T-helper 17 cell (primary cell): ENCODE measurements at places on chromosomes 5 and 9.

DNA sequence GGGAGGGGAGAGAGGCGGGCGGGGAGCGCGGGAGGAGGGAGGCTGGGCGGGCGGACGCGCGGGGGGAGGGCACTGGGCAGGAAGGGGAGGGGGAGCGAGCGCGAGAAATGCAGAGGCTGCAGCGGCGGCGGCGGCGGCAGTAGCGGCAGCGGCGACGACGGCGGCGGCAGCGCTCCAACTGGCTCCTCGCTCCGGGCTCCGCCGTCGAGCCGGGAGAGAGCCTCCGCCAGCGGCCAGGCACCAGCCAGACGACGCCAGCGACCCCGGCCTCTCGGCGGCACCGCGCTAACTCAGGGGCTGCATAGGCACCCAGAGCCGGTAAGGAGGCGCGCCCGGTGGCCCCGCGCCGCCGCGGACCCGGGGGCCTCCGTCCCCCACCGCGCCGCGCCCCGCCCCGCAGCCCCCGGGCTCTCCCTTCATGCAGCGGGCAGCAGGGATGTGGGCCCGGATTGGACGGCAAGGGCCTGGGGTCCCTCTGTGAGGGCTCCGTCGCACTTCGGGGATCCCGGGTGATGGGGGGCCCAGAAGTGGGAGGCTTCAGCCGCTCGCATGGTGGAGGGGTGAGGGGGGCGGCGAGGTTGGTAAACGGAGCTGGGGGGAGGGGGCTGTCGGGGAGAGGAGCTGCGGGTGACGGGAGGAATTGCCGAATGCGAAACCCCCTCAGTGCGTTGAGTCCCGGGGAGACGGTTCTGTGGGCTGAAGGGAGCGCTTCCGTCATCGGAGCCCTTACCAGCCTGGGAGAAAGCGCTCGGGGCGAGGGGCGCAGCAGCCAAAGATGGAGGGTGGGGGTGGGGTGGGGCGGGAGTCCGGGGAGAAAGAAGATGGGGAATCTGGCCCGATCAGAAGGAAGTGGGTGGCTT lies at the start of gene BASP1:
Gene BASP1, plus strand, starts transcription at position 139 of the 860 bp plus-strand sequence. CDS start 57,586 bp downstream, outside the sequence.
- DNase-seq: no peak

DNA sequence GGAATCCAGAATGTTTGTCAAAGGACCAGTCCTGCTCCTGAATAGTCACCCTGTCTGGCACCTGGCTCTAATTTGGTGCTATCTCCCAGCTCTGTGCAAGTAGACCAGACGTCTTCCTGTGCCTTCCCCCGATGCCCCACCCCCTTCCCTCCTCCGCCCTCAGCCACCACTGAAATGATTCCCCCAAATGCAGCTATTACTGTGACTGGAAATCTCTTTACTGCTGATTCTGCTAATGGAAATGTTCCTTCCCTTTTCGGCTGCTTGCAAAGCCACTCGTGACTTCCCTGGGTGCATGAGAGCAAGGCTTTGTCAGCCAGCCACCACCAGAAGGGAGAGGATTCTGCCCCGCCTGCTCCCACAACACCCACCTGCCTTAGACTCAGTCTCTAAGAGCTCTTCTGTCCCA lies 11.4 kb downstream of the ASTN2 start:
- no peak for DNase-seq

DNA sequence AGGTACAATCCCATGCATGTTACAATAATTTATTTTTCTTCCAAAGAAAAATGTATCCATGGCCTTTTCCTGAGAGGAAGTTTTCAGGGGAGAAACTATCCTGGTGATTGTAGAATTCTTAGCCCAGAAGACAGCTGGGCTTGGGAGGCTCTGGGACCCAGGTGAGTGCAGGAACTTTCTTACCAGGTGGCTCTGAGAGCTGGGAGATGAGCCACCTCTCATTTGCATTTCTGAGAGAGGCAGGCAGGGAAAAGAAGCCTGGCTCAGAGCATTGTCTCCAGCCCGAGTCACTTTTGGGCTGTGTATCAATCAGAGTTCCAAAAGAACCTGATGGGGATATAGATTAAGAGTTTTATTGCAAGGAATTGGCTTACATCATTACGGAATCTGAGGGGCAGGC lies 52.7 kb downstream of the ALG2 start:
- no peak for DNase-seq

- no peak for DNase-seq
These were observed 113.5 kb upstream of the SLC12A2 start for GRCh38 chr5:127970081-127970480.

- DNase-seq: no peak
These were observed 81.3 kb upstream of the CTSL start for GRCh38 chr9:87644659-87645058.

DNA sequence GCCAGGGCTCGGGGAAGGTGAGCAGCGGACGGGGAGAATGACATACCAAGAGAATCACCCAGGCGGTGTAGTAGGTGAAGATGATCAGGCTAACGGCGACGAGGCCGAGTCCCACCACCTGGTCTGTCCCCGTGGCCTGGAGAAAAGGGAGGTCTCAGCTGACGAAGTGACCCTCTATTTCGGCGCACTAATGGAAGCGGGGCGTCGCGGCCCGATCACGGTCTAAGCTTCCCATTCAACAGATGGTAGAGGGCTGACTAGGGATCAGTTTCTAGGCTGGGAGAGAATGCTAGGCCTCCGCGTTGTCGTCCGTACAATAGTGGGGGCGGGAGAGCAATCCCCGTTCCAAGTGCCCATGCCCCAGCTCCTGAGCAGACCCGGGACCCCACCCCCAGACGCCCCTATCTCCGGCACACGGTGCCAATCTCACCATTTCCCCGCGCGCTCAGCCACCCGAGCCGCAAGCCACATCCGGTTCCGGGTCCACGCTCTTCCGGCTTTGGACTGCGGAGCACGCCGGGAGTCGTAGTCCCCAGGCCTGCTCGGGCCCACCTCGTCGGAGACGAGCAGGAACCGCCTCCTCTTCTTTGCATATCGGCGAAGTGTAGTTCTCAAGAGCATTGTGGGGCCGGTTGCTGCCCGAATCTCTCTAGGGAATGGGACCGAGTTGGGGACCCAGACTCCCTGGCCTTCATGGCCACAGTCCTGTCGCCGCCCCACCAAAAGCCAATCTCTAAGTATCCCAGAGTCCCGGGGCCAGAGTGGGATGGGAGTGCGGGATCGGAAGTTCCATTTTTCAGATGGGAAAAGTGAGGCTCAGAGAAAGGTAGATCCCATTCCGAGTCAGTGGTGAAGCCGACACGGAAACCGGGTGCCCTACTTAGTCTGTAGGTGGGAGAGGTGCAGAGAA lies at the start of gene DPM2:
Gene DPM2, minus strand, starts transcription at position 467 of the 910 bp plus-strand sequence. Its CDS starts 34 bp downstream, at position 433.
- peak; percentile 77 for DNase-seq

GRCh38 chr5:15521381-15522186 lies 21.6 kb downstream of the FBXL7 start:
- no peak for DNase-seq

- no peak for DNase-seq
These were observed 143.0 kb upstream of the RPS23 start for GRCh38 chr5:82421119-82421518.

DNA sequence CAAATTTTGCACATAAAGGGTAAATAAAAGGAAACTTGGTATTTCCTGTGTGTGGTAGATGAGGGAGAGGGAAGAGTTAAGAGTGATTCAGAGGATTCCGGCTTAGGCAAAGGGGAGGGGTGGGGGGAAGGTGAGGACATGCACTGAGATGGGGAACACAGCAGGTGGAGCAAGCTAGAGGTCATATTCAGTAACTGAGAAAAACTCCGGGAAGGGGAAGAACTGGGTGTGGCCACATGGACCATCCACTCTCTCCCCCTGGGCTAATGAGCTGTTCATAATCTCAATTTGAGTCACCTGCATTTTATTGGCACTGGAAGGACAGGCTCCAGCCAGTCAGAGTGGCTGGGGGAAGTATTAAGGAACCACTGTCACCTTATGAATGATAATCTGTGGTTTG lies 45.1 kb upstream of the UGCG start:
- no peak for DNase-seq

- DNase-seq: no peak
These were observed 115.5 kb upstream of the SPEF2 start for GRCh38 chr5:35502206-35502605.

- DNase-seq: no peak
These were observed 50.5 kb downstream of the PDE4D start for GRCh38 chr5:59842999-59843398.

- DNase-seq: no peak
These were observed 150.9 kb downstream of the SEMA6A start for GRCh38 chr5:116423587-116424257.

GRCh38 chr5:145939540-145940065 lies 3.2 kb downstream of the SH3RF2 start:
- no peak for DNase-seq

DNA sequence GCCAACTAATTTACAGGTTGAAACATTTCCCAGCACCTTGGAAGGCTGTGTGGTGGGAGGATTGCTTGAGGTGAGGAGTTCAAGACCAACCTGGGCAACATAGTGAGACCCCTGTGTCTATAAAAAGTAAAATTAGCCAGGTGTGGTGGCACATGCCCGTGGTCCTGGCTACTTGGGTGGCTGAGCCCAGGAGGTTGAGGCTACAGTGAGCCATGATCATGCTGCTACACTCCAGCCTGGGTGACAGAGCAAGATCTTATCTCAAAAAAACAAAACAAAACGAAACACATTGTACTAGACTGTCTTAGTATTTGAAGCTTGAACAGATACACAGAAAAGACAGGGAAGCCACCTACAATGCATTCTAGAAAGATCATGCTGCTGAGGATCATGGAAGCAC lies 2.8 kb upstream of the HSDL2 start:
- no peak for DNase-seq

DNA sequence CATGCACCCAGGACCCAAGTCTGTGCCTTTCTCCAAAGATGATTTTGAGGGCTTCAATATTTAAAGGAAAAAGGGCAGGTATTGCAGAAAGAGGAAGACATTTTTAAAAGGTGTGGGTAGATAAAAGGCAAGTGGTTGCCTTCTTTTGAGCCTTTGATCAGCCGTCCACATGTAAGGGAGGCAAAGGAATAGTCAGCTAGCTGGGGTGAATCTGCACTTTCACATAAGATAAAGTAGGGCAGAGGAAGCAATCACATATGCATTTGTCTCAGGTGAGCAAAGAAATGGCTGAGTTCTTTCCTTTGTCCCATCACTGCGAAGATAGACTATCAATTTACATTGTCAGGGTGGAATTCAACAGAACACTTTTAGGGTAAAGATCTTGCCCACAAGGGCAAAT lies 19.9 kb downstream of the MGAT1 start:
- no peak for DNase-seq

- no peak for DNase-seq
These were observed 28.8 kb upstream of the RNU6ATAC start for GRCh38 chr9:134192951-134193731.

- no peak for DNase-seq
These were observed 29.6 kb downstream of the NDUFA8 start for GRCh38 chr9:122129969-122130368.

DNA sequence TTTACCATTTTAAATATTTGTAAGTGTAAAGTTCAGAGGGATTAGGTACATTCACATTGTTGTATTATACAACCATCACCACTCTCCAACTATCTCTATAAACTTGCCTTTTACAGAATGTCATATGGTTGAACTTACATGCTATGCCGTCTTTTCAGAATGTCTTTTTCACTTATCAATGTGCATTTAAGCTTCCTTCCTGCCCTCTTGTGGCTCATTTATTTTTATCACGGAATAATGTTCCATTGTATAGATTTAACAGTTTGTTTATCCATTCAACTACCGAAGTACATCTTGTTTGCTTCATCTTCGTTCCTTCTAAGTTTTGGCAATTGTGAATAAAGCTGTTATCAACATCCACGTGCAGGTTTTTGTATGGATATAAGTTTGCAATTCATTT lies 133.3 kb upstream of the C6 start:
- no peak for DNase-seq

- no peak for DNase-seq
These were observed 119.9 kb downstream of the TMEM174 start for GRCh38 chr5:73292816-73293459.

GRCh38 chr9:79939819-79940218 lies 368.1 kb downstream of the TLE4 start:
- no peak for DNase-seq

DNA sequence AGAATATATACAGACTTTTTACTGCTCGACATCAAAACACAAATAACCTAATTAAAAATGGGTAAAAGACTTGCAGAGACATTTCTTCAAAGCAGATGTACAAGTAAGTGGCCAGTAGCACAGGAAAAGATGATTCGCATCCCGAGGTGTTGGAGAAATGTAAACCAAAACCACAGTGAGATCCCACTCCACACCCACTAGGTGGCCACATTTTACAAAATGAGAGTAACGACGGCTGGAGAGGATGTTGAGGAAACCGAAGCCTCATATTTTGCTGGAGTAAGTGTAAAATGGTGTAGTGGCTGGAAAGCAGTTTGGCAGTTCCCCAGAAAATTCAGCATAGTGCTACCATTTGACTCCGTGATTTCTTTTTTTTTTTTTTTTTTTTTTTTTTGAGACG lies 21.3 kb upstream of the GBGT1 start:
- no peak for DNase-seq

- no peak for DNase-seq
These were observed 185.6 kb downstream of the DCP2 start for GRCh38 chr5:113162208-113162607.

- DNase-seq: no peak
These were observed 105.7 kb downstream of the SPRY4 start for GRCh38 chr5:142219146-142219545.

DNA sequence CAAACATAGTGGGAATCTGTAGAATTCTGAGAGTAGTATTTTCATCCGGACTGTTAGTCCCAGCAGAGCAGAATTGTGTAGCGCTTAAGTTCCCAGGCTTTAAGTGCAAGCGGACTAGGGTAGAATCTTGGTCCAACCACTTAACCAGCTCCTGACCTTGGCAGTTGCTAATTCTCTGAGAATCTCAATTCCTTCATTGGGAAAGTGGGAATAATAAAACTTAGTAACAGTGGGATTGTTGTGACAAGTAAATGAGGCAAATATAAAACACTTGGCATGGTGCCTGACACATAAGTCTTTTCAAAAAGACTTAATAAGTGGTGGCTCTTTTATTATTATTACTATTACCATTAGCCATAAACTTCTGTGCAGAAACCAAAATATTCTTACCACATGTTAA lies 8.4 kb upstream of the SLC1A3 start:
- DNase-seq: no peak

- no peak for DNase-seq
These were observed 62.4 kb downstream of the RAI14 start for GRCh38 chr5:34718516-34718915.

DNA sequence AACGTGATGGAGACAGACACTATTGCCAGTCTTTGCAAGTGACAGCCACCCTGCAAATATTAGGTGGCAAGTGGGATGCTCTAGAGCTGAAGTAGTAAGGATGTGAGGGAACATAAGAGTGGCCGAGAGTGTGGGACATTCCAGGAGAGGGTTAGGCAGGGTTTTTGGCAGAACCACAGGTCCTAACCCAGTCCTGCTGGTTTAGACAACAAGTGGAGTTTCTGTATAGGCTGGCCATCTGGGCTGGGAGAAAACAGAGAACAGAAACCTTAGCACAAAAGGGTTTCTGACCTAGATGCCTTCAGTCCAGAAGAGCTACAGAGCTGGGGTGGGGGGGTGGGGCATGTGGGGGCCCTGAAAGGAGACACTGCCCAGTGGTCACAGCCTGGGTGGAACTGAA lies 107.4 kb downstream of the TMEM174 start:
- DNase-seq: no peak
